ENCODE measurements at places on chromosomes 16 and 17.

GRCh38 chr17:83069931-83070742 lies 9.3 kb upstream of the METRNL start:
- no peak for DNase-seq

DNA sequence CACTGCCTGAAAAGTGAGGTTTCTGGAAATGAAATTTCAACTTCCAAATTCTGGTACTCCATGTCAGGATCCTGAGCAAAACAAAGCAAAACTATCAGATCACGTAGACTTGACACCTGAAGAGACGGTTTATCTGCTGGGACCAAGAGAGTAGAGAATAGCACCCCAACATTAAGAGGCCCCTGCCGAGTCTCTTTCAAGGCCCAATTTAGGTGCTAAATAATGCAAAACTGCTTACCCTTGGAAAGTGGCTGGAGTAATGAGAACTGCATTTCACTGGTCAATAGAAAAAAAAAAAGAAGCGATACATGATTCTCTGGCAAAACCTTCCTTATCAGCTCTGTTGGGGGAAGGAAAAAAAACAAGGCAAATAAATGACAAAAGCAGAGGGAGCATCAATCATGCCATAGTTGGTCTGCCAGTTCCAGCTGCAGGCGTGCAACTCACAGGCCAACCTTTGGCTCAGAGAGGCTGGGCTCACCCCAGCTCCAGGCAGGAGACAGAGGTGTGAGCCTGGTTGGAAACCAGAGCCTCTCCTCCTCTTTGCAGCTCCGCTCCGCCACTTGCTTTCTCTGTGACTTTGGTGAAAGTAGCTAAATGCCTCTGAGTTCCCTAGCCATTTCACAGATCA lies 595.2 kb downstream of the TOX3 start:
- no peak for DNase-seq

- no peak for DNase-seq
Observed at GRCh38 chr16:57469917-57470470, 7.5 kb downstream of the POLR2C start.

DNA sequence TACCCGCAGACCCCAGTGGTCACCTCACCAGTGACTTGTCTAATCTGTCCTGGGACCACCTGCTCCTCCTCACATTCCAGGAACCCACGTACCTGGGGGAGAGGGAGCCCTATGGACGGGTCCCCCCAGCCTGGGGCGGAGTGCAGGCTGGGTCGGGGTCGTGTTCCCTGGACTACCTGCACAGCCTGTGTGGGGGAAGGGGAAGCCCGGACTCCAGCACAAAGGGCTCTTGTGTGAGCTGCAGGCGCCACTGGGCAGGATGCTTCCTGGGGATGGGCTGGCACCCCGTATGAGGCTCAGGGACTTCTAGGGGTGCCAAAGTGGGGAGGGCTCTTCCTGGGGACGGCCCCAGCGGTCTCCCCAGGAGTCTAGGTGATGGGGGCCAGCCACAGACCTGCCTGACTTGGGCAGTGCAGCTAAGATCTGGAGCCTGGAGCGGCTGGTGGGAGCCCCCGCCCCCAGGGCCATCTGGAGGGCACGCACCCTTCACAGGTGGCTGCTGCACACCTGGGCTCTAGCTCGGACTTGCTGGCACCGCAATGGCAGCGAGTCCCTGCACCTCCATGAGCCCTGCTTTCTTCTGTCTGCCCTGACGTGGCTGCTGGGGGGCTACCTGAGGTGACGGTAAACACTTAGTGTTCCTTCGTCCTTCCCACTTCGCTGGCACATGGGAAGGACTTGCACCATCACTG lies 7.5 kb downstream of the VASN start:
- no peak for DNase-seq

DNA sequence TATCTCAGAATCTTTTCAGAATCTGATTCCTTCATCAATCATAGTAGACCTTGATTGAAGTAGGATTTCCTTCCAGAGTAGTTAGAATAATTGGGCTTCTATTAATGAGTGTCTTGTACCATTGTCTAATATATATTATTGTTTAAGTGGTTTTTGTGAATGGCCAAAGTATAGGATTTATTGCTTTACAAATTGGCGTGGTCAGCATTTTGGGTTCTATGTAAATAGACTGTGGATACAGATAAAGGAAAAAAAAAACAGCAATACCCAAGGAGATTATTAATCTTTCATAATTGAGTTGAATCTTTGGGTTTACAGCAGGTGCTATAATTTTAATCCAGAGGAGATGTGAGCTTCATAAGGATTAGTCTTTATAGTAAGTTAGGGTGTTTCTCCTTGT lies 64.3 kb downstream of the AP2B1 start:
- no peak for DNase-seq

- no peak for DNase-seq
Observed at GRCh38 chr16:12158428-12158827, 181.9 kb downstream of the SNX29 start.

GRCh38 chr17:54888254-54888653 lies 12.4 kb upstream of the TOM1L1 start:
- no peak for DNase-seq

GRCh38 chr17:69460963-69461922 lies 46.7 kb downstream of the MAP2K6 start:
- DNase-seq = no peak

- peak; percentile 26 for DNase-seq
Observed at GRCh38 chr16:31451681-31452351, 7.5 kb upstream of the ARMC5 start.

- no peak for DNase-seq
Observed at GRCh38 chr16:7493133-7493532, 160.5 kb downstream of the RBFOX1 start.

- DNase-seq = peak; percentile 78
Observed at GRCh38 chr17:77086433-77087010, 54.2 kb upstream of the SEC14L1 start.

- DNase-seq = no peak
Observed at GRCh38 chr16:74123826-74124225, 172.8 kb upstream of the PSMD7 start.

DNA sequence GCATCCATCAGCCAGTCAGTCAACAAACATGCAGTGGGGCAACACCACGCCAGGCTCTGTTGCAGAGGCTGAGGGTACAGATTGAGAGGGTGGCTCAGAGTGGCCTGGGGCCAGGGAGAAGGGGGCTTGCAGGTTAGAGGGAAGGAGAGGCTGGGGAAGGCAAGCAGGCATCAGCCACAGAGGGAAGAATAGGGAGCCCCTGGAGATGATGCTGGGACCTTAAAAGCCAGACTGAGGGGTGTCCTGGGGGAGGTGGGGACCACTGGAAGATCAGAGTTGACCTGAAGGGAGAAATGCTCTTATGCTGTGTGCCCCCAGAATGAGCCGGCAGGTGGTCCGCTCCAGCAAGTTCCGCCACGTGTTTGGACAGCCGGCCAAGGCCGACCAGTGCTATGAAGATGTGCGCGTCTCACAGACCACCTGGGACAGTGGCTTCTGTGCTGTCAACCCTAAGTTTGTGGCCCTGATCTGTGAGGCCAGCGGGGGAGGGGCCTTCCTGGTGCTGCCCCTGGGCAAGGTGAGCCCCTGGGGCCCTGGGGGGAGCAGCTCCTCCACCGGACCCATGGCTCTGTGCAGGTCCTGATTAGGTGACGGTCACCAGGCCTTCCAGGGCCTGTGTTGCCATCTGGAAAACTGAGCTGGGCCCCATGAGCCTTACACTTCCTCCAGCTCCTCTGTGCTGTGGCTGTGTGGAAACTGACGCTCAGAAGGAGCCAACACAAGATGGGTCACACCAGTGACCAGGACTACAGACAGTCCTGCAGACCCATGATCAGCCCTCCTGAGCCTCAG lies 1.7 kb downstream of the CORO1A start:
- peak; percentile 29 for DNase-seq

DNA sequence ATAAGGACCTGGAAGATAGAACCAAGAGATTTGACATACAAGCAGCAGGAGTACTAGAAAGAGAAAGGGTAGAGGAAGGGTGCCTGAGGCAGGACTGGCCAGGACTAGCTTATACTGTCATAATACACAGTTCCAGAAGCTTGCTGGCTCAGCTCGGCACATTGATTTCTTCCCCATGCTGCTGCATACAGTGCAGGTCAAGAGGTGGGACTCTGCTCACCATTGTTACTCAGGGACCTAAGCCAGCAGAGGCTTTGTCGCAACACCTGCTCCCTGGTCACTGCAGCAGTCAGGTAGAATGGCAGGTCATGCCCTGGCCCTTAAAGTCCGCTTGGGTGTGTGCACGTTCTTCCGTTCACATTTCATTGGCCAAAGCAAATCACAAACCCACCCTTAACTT lies 32.8 kb downstream of the LDHD start:
- no peak for DNase-seq

DNA sequence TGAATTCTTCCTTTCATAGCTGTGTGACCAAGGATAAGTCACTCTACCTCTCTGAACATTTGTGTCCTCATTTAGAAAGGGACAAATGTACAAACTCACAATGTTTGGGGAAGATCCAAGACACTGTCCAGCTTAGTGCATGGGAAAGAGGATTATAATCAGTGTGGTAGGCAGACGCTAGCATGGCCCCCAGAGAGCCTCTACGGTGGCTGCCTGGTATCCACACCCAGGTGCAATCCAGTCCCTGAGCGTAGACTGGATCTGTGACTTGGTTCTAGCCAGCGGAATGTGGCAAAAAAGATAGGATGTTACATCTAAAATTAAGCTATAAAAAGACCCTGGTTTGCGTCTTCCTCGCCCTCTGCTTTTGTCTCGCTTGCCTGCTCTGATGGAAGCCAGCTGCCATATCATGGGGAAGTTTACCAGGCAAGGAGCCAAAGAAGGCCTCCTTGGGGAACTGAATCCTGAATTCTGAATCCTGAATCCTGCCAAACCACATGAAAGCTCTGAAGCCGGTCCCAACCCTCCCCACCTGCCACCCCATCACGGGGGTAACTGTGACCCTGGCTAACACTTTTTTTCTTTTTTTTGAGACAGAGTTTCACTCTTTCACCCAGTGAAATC lies 51.7 kb downstream of the PLXDC1 start:
- DNase-seq = no peak

DNA sequence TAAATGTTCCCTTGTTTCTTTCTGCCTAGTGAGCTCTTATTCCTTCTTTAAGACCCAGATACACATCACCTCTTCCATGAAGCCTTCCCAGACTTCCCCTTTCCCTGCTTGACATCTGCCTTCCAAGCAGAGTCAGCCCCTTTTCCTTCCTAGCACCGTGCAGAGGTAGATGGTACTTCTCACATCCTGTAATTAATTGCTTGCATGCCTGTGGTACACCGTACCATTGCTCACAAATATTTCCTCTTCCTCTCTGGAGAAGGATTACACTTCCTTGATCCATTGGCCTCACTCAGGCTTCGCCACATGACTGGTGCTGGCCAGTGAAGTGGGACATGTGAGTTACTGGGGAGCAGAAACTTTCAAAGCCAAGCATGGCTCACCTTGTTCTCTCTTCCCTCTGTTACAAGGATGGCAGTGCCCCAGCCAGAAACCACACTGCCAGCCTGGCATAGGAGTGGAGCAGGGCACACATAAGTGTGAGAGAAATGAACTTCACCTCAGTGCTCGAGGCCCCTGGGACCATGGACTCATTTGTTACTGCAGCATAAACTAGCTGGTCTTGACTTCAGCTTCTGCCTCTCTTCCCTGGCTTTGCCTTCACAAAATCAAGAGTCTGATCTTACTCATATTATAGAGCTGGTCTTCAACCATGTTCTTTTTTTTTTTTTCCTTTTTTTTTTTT lies 44.0 kb downstream of the SOST start:
- no peak for DNase-seq

GRCh38 chr16:53600126-53600525 lies 97.1 kb upstream of the AKTIP start:
- DNase-seq = no peak

GRCh38 chr17:29376667-29377270 lies 13.4 kb upstream of the TAOK1 start:
- no peak for DNase-seq

- no peak for DNase-seq
Observed at GRCh38 chr17:8338753-8339140, 893 bp upstream of the ODF4 start.

DNA sequence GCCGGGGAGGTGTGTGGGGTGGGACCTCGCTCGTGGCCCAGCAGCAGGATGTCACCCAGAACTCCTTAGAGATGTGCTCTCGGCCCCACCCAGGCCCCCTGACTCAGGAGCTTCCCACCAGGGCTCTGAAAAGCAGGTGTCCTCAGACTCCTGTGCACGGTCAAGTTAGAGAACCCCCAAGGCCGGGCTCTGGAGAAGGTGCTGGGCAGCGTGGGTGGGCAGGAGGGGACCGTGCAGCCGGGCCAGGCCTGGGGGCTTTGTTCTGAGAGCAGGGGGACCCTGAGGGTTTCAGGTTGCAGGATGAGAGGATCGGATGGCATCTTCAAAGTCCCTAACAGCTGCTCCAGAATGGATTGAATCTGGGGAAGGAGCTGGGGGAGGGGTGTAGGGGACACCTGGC lies 164.4 kb upstream of the CIBAR2 start:
- DNase-seq = no peak

DNA sequence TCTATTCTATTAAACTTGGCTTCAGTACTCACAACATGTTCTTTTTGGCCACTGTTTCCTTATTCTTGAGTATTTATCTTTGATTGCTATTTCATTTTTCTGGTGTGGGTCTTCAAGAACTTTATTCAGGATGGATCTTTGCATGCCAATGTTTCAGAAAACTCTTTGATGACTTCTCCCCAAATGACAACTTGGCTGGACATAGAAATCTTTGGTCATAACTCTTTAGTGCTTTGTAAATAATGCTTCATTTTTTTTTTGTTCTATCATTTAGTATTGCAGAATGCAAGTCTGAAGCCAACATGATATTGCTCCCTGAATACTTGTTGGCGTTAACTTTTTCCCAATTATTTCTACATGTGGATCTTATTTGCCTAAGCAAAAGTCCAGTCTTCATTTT lies 103.6 kb upstream of the HS3ST2 start:
- no peak for DNase-seq

DNA sequence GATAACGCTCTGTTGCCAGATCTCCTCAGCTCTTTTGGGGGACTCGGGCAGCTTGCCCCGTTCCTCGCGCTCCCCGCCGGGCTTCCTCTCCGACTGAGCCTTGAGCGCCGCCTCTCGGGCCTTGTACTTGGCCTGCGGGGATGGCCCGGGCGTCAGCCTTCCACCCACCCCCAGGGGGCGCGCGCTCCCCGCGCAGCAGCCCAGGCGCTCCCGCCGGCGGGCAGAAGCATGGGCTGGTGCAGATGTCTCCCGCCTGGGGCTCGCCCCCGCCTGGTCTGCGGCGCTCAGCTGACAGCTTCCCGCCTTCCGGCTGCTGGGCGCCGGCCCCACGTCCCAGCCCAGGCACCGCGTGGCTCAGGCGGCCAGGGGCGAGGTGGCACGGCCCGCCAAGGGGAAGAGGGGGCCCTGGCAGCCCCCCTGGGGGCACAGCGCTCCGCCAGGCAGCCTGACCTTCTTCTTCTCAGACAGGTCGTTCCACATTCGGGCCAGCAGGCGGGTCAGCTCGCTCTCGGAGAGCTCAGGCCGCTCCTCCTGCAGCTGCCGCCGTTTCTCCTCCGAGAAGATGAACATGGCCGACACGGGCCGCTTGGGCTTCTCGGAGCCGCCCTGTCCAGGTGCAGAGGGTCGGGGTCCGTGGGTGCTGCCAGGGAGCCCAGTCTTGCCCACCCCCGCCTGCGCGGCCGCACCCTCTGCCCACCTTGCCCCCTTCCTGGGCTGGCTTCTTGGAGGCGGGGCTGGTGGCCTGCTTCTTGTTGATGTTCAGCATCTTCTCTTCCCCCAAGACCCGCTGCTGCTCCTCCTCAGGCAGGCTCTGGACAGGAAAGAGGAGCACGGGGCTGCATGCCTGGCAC lies 8.9 kb downstream of the UBTF start:
- DNase-seq = peak; percentile 93

GRCh38 chr17:42908872-42909700 lies 8.5 kb downstream of the G6PC1 start:
- no peak for DNase-seq

- DNase-seq = no peak
Observed at GRCh38 chr16:82634955-82635610, 8.3 kb downstream of the CDH13 start.

All from stimulated activated CD4-positive, alpha-beta T cell treated with anti-CD3 and anti-CD28 coated beads, Interleukin-1b, Interleukin-23, amount 100 ng/mL, for 48 hours (primary cell).